ENCODE measurements at places on chromosomes 6 and 20.

- DNase-seq: no peak
Measured at GRCh38 chr20:50664254-50664653, 27.1 kb downstream of the RIPOR3 start.

DNA sequence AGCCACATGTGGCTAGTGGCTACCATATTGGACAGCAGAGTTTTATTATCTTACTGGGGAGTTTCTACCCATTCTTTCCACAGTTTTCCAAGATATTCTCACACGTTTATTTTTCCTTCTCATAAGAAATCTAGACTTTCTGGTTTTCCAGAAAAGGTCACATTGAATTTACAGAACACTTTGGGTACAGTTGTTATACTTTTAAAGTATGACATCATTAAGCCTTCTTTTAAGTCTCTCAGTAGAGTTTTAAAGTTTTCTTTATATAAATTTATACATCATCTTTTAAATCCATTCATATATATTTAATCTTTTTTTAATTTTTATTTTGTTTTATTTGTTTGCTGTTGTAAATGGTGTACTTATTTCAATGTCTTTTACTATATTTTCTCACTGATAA lies 200.3 kb upstream of the QKI start:
- DNase-seq: no peak

DNA sequence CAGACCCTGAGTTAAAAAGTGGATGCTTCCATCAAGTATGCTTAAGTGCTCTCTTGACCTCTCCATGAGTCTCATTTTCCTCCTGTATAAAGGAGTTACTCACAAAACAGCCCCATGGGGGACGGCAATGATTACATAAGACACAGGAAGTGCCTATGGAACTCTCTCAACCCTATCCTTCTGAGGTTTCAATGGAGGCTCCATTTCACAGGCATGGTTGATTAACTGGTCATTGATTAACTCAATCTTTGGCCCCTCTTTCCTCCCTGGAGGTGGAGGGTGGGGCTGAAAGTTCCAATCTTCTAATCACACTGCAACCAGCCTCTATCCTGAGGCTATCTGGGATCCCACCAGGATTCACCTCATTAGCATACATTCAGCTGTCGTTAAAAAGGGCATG lies 29.3 kb downstream of the CST8 start:
- DNase-seq: no peak

- DNase-seq: no peak
Measured at GRCh38 chr6:10338151-10338550, 76.7 kb downstream of the TFAP2A start.

- no peak for DNase-seq
Measured at GRCh38 chr20:25355866-25356265, 34.8 kb downstream of the ABHD12 start.

- DNase-seq: no peak
Measured at GRCh38 chr20:23928353-23928752, 48.8 kb upstream of the CST5 start.

DNA sequence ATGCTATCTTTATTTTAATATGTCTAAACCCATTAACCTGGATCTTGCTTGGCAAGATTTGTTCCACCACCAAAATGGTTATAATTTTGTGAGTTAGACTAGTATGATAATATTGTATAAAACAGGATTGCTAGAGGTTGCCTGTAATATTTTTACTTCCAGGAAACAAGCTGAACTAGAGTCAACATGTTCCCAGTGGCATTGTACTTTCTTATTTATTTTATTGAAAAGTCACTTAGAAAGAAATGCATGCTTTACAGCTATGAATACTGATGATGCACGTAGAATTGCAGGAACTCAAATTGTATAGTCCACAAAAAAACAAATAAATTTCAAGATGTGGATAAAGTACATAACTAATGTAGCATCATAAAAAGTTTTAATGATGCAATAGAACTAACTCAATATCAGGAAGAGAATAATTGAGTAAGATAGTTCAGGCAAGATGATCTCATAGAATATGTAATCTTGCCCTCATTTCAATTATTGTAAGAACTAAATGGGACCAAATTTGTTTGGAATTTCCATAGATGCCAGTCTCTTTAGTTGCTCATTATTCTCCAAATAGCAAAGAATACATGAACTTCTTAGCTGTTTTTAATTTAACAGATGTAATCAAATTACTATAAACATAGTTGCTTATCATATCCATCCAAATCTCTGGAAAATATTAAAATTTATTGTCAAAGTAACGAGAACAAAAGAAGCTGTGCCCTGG lies 451.8 kb downstream of the COL12A1 start:
- DNase-seq: no peak

- no peak for DNase-seq
Measured at GRCh38 chr6:157428427-157429202, 47.6 kb downstream of the ZDHHC14 start.

- no peak for DNase-seq
Measured at GRCh38 chr6:107180099-107180498, 64.8 kb upstream of the BEND3 start.

DNA sequence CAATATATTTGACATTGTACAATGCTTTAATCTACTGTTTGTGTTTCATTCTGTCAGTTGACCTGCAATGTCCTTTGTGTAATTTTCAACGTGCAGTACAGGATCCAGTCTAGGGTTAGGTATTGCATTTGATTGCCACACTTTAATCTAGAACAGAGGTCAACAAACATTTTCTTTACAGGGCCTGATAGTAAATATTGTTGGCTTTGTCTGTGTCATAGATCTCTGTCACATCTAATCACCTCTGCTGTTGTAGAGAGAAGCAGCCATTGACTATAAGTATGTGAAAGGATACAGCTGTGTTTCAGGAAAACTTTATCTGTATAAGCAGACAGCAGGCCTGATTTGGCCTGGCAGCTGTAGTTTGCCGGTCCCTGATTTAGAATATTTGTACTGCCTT lies 39.3 kb downstream of the ATRN start:
- no peak for DNase-seq

DNA sequence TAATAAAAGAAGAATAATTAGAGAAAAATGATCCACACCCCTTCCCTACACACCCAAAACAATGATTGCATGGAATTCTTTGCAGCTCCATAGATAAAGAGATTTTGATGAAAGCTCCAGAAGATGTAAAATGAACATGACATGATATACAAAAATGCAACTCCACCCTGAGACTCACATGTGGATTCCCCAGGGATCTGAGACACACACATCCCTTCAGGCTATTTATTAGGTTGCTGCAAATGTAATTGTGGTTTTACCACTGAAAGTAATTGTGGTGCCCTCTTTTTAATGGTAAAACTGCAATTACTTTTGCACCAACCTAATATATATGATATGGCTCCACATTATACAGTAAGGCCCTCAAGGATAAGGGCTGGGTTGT lies 40.4 kb upstream of the TBC1D7 start:
- no peak for DNase-seq

DNA sequence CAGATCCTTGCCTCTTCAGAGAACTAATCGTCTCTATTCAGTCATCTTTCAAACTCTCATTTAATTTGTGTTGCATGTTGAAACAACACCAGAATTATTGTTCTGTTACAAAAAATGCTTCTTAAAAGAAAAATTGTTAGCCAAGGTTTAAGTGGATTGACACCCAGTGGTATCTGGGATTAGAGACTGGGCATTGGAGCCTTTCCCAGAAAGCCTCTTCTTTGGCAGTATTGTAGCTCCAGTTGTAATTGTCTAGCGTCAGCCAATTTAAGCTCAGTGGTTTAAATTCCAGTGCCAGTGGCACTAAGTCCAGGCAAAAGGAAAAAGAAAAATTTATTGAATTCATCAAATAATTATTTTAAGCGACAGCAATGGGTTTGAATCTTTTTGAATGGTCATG lies 801 bp downstream of the CCDC28A start:
- DNase-seq: no peak

GRCh38 chr6:124226396-124226795 lies 422.7 kb downstream of the NKAIN2 start:
- no peak for DNase-seq

GRCh38 chr6:3844097-3844463 lies 5.1 kb upstream of the FAM50B start:
- DNase-seq: no peak

DNA sequence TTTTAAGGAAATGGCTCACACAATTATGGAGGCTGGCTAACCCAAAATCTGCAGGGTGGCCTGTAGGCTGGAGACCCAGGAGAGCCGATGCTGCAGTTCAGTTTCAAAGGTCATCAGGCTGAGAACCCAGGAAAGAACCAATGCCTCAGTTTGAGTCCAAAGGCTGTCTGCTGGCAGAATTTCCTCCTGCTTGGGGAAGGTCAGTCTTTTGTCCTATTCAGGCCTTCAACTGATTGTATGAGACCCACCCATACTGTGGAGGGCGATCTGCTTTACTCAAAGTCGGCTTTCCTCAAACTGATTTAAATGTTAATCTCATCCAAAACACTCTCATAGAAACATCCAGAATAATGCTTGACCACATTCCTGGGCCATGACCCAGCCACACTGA lies 189.7 kb upstream of the CDYL start:
- no peak for DNase-seq

- DNase-seq: no peak
Measured at GRCh38 chr6:150661216-150662007, 61.7 kb downstream of the PLEKHG1 start.

GRCh38 chr20:23207826-23208540 lies 121.9 kb upstream of the CD93 start:
- DNase-seq: no peak

DNA sequence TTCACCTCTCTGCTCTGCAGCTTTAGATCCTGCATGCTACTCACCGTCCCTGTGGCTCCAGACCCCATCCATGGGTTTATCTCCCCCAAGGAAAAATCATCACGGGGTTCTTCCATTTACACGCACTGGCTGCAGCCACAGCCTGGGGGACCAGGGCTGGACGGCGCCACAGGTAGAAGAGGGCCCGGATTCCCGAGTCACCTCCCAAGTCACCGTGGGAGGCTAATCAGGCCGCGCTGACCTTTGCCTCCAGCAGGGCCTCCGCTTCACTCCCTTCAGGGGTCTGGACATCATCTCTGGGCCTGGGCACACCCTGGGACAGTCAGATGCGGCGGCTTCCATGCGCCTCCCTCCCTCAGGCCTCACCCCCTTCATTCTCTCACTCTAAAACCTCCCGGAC lies 47.8 kb upstream of the ENTPD6 start:
- no peak for DNase-seq

DNA sequence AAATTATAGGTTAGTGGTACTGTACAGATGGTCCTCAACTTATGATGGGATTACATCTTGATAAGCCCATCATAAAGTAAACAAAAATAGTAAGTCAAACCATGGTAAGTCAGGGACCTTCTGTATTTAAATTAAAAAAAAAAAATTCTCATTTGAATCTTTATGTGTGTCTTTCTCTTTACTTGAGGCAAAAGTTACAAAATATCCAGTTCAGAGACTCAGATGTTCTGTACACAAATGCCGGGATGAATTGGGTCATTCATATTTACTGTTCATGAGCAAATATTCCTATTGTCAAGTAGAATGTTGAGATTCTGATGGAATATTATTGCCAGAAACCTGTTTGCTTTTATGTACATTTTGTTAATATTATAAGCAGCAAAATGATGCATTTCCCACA lies 13.4 kb downstream of the PHACTR2 start:
- DNase-seq: no peak
